GM12865 (cell line): ENCODE measurements at places on chromosomes 12 and 14.

DNA sequence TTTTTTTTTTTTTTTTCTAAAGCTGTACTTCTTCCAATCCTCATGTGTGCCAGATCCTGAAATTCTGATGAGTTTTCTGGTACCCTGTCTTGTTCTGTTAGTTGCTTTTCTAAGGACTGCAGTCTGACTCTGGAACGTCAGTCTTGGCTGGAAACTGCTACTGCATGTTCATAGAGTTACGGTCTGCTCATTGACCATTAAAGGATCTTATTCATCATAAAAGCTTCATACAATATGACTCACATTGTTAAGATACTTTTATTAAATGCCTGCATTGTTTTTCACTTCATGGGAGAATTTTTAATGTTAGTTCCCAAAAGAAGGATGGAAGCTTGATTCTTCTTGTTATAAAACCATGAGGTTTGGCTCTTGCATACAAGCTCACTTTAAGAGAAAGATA lies 233.6 kb downstream of the SYT10 start:
- no peak for DNase-seq

DNA sequence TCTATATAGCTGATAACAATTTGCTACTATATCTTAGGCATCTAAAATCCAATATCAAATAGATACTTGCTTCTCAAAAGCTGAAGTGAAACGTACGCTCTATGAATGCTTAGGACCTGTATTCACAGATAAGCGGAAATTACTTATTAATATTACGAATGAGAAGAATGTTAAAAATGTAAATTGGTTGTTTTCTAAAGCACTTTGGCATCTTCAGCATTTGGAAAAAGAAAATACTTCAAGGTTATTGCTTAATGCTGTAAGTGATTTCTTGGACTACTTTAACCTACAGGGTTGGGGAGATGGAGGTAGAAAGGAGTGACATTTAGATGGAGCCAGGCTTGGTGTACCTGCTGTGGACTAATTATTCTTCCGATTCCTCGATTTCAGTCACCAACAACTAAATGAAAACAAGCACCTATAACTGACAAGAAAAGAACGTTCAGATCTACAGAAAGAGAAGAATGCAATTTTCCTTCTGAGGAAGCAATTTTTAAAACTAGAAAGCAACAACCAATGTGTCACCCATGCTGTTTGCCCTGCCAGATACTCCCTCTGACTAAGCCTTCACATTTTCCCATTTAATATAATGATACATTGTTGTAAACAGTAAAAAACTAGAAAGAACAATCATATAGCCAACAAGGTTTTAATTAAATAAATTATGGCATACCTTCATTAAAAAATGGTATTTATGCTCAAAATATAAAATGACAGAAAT lies 49.3 kb downstream of the SLC25A21 start:
- DNase-seq: no peak

GRCh38 chr12:50353869-50354593 lies 42.4 kb downstream of the FAM186A start:
- no peak for DNase-seq

- DNase-seq: no peak
These were observed 56.4 kb downstream of the PTGER2 start for GRCh38 chr14:52370406-52370935.
